Fibroblast of skin of left quadriceps (primary cell): ENCODE measurements at places on chromosomes 11 and 22.

DNA sequence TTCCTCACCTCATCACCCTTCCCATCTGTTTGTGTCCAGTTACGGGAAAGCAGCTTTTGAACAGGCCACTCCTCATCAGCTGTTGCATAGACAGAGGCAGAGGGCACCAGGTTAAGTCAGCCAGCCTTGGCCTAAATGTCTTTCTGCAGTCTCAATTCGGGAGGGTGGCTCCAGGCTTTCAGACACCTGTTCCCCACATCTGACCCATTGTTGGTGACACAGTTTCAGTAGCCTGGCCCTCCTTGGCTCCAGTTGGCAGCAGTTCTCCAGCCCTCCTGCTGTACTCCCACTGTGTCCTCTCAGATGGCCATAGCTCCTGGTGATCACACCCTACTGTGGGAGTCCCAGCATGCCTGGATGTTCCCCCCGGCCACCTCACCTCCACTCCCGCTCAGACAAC lies 70.8 kb upstream of the MYOD1 start:
- DNase-seq = no peak

DNA sequence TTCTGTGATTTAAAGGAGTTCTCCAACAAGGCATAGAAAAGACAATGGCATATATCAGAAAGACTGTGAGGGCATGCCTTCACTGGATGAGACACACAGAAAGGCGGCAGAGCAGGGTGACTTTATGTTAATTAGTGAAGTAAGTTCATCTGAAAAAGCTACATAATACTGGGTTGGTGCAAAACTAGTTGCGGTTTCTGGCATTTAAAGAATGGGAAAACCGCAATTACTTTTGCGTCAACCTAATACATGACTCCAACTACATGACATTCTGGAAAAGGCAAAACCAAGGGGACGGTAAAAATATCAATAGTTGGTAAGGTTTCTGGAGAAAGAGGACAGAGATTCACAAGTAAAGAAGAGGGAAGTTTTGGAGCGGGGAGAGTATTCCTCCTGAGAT lies 5.1 kb downstream of the RFPL1 start:
- no peak for DNase-seq

- DNase-seq = no peak
Observed at GRCh38 chr11:86688398-86689179, 16.2 kb upstream of the ME3 start.

GRCh38 chr11:62433141-62433903 lies 14.5 kb downstream of the SCGB1A1 start:
- DNase-seq = no peak

GRCh38 chr11:48263423-48263911 lies at the start of gene OR4X1:
Gene OR4X1, plus strand, starts transcription at chr11:48263861. Its CDS starts 0 bp downstream, at chr11:48263861.
- no peak for DNase-seq

GRCh38 chr11:8086001-8086479 lies 5.0 kb downstream of the TUB start:
- no peak for DNase-seq

DNA sequence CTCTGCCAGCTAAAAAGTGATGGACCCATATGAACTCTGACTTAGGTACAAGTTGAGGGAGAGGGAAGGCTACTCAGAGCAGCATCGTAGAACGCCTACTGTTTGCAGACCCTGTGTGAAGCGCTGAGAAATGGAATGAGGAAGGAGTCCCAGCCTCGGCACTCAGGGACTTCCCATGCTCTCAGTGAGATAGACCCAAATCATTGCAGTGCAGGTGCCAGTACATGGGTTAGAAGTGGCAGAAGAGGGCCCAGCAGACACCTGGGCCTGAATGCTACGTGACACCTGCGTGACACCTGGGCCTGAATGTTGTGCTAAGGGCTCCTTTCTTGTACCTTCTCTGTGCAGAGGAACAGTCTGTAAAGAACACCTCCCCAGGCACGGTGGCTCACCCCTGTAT lies 2.6 kb upstream of the PDGFB start:
- no peak for DNase-seq

DNA sequence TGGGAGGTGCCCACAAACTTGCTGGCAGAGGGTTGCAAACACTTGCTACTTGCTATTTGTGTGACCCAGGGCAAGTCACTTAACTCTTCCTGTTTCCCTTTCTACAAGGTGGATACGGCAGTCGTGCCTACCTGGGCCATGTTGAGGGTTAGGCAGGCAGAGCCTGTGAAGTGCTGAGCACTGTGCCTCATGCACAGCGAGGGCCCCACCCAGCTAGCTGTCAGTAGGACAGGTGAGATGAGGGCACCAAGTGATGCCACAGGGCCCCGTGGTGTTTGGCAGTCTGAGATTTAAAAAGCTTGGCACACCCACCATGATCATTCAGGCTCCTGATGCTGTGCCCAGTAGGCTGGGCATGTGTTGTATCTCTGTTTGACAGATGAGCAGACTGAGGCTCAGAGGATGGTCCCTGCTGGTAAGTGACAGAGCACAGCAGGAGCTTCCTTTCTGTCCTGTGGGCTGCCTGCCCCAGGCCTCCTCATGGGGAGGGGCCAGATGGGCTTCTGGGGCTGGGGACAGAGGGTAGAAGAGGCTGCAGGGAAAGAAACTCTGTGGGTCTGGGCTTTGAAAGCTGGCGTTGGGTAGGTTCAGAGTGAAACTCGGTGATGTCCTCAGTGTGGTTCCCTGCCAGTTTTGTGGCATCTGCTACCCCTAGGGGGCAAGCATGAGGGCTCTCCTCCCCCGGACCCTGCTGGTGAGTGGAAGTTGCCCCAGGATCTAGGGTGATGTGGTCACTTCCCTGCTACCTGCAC lies 59.3 kb downstream of the TSPAN18 start:
- no peak for DNase-seq

DNA sequence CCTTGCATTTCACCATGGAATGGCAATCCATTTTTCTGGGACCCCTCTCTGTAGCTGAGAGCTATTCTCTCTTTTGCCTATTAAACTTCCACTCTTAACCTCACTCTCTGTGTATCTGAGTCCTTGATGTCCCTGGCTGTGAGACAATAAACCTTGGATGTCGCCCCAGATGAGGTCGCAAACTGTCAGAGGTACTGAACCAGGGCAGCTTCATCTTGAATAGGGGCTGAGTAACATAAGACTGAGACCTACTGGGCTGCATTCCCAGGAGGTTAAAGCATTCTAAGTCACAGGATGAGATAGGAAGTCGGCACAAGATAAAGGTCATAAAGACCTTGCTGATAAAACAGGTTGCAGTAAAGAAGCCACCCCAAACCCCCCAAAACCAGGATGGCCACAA lies 68.0 kb downstream of the RSF1 start:
- DNase-seq = no peak

DNA sequence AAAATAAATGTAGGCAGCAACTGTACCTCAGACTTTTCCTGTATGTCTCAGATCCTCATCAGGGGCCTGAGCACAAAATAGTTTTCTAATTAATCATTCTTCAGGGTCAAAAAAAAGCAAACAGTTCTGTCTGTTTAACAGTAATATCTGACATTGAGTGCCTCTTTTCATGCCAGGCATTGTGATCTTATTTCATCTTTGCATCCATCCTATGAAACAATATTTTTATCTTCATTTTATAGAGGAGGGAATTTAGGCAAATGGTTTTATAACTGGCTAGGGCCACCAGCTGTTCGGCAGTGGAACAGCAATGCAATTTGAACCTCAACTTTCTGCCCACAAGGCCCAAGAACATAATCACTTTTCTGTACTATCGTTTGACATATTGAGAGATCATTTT lies 145.6 kb downstream of the WNT7B start:
- DNase-seq = no peak

DNA sequence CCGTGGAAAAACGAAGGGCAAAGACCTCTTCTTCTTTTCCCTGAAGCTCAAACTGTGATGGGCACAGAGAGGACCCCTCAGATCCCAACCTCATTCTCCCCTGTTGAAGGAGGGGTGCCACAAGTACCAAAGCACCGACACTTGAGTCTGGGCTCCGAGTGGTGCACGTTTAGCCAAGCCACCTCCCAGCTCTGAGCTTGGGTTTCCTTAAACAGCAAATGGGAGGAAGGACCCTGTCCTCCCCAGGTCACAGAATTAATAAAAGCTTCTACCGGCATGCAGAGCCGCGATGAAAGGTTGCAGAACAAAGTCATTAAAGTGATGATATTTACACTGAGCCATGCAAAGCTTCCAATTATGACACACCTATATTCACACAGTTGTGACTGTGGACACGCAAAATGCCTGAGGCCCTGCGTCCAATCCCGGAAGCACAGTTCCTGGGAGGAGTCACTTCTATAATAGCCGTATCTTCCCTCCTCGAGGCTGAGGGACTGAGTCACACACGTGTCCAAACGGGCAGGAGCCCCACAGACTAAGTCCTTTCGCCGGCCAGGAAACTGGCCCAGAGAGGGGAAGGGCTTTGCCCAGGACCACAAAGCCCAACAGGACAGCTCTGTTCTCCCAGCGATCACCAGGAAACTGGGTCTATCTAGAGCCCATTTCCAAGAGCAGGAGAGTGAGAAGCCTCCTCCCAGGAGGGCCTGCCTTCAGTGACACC lies 922 bp upstream of the CSNK1E start:
- DNase-seq = no peak

- DNase-seq = no peak
Observed at GRCh38 chr11:114059984-114060391, 477 bp downstream of the ZBTB16 start.

GRCh38 chr22:49084206-49084605 lies 743.5 kb downstream of the BRD1 start:
- DNase-seq = no peak

- DNase-seq = no peak
Observed at GRCh38 chr22:35846804-35847203, 129.1 kb downstream of the APOL5 start.

DNA sequence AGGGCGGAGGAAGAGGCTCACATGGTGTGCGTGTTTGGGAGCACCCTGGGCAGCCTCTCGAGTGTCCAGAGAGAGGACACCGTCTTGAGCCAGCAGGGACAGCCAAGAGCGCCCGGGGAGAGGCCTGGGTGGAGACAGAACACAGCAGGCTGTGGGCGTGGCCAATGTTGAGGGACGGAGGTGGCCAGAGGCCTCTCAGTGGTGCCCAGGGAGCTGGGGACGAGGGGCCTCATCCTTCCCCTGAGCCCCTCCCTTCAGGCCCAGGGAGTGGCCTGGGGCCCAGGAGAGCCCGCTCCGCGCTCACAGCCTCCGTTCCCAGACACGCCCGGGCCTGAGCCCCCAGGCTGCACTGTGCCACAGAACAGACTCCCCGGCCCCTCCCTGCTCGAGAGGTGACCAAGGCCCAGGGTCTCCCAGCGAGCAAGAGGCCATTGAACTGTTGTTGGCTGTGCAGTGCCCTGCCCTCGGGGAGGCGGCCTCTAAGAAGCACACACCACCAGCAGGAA lies 48.4 kb downstream of the CDKN1C start:
- no peak for DNase-seq

- DNase-seq = no peak
Observed at GRCh38 chr11:68440224-68440623, 20.3 kb upstream of the PPP6R3 start.

DNA sequence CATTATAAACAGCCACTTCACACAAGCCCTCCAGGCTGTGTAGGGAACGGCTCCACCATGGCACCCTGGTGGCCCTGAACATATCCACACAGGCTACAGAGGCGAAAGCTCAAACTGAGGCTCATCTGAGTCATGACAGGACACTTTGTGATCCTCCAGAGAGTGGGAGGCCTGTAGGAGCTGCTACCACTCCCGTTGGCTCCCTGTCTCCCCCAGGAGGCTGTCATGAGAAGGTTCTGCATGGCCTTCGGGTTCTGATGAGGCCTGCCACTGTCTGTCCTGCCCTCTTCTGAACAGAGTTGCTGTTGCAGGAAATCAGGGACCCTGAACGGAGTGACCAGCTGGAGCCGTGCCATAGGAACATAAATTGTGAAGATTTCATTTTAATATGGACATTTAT lies 23.8 kb upstream of the ALDH3B2 start:
- DNase-seq = no peak

GRCh38 chr11:75334976-75335375 lies 16.5 kb downstream of the ARRB1 start:
- no peak for DNase-seq

DNA sequence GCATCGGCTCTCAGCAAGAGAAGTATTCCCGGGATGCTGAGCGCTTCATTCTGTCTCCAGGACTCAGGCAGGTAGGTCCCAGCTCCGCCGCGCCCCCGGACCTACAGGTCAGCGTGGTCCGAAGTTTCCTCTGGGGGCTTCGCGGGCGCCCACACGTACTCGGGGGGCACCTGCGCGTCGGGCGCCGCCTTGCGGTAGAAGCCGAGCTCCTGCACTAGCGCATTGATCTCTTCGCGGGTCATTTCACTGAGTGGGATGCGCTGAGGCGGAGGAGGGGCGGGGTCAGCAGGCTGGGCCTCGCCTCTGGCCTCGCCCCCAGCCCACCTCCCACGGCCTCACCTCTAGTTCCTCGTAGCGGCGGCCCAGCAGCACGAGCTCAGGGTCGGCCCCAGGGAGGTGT lies 2.5 kb downstream of the SELENOM start:
- no peak for DNase-seq

DNA sequence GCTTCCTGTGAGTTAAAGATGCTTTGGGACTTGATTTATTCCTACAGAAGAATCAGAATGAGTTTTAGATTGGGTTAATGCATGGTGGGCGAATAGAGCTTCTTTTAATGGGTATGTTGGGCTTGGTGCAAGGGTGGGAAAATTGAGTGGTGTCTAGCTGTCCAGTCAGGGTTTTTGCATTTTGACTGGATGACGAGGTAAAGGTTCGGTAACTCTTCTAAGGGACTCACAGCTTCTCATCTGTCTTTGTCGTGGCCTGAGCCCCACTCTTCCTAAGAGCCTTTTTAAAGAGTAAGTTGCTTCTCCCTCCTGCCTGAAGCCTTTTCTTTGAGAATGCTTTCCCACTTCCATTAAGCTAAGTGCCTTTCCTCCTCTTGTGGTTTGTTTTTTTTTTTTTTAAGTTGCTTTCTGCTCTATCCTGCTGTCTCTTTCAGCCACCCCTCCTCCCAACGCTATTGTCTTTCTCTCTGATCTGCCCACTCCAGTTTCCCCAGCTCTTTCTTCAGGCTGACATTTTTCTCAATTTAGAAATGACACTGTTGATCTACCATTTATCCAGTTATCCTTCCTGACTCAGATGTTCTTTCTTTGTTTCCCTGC lies 1.1 kb downstream of the DPF2 start:
- DNase-seq = no peak

GRCh38 chr11:34490304-34490703 lies 23.3 kb downstream of the ELF5 start:
- DNase-seq = no peak
